Heart left ventricle (tissue), 16 donors: ENCODE measurements at places on chromosomes 7 and 10.

DNA sequence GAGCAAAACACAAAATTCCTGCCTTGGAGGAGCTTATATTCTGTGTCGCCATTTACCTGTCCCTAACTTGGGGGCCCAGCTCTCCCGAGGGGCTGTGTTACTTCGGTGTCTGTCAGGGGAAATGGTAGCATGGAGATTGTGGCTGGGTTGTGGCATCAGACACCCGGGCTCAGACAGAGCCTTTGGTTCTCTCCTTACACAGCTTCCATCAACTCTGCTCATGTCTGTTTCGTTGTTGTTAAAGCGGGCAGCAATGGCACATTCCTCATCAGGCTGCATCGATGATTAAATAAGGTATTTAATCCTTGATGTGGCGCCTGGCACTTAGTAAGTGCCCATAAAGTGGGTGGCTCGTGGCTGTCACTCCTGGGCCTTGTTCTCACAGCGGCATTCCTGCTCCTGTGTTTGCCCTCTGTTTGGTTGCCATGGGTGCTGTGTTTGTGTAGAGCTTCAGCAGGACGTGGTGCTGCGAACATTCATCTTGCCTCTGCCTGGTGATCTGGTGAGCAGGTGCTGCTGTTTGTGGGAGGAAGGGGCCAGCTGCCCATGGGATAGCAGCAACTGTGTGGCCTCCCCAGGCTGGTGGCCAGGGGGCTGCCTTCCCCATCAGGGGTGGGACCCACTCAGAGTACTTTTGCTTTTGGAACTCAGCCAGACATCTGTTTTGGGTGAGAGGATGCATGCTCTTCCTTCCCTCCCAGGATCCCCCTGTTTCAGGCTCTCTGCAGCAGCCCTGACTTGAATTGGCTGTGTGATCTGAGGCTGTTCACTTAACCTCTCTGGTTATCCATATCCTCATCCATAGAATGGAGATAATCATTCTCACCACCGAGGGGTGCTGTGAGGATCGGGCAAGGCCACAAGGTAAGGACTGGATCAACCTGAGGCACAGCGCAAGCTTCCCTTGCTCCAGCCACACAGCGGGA lies 207.2 kb upstream of the SVIL start:
- peak overlapping the region; percentile 68 for H3K27ac ChIP-seq
- H3K27me3 ChIP-seq: no peaks in the 10 kb centered on the region
- peak; percentile 75 for DNase-seq
- H3K4me3 ChIP-seq: no peak overlapping the region

DNA sequence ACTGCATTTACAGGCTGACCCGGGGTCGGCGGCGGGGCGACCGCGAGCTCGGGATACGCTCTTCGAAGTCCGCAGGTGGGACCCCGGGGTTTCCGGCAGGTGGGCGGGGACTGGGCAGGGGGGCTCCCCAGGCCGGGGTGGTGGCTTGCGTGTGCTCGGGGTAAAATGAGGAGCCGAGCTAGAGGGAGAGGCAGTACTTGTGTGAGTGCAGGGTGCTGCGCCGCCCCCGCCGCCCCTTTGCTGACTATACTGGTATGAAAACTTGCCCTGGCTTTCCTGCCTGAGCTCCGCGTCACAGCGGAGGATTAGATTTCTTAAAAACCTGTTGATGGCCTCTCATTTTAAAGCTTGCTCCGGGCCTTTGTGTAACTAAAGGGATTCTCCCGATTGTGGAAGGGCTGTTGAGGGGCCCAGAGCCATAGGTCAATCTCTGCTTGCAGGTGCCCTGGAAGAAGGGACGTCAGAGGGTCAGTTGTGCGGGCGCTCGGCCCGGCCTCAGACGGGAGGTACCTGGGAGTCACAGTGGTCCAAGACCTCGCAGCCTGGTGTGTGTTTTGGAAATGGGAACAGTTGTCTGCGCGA lies 488 bp downstream of the ARMC10 start:
- H3K4me1 ChIP-seq: no peaks in the 10 kb centered on the region
- H3K27me3 ChIP-seq: no peaks in the 10 kb centered on the region
- peak overlapping the region; percentile 87 for H3K4me3 ChIP-seq
- H3K27ac ChIP-seq: peak overlapping the region; percentile 86
- H3K36me3 ChIP-seq: no peaks in the 10 kb centered on the region

GRCh38 chr10:132886211-132887099 lies 55.9 kb downstream of the CFAP46 start:
- no peak overlapping the region for H3K27ac ChIP-seq
- H3K36me3 ChIP-seq: no peaks in the 10 kb centered on the region
- no peaks in the 10 kb centered on the region for H3K27me3 ChIP-seq
- no peaks in the 10 kb centered on the region for H3K4me1 ChIP-seq

- no peak overlapping the region for H3K4me3 ChIP-seq
- H3K27me3 ChIP-seq: no peaks in the 10 kb centered on the region
- H3K27ac ChIP-seq: peak overlapping the region; percentile 45
- DNase-seq: no peak
Measured at GRCh38 chr10:11331046-11331577, 280.3 kb downstream of the USP6NL start.
